ENCODE measurements at places on chromosomes 4 and X. TPM values are rescaled to one million over a fixed set of nuclear protein-coding genes. Genes with fewer than 3 reads are reported as not detected.

SPATA4 gene
- 0.28 TPM for total RNA-seq

WFS1 gene
- total RNA-seq = 9.7 TPM

OTC gene
- total RNA-seq = not detected

P2RY10 gene
- total RNA-seq = not detected

VSIG1 gene
- not detected for total RNA-seq

Measured in IMR-90 (cell line).